GM18507 (cell line): ENCODE measurements at places on chromosomes 1 and 21.

DNA sequence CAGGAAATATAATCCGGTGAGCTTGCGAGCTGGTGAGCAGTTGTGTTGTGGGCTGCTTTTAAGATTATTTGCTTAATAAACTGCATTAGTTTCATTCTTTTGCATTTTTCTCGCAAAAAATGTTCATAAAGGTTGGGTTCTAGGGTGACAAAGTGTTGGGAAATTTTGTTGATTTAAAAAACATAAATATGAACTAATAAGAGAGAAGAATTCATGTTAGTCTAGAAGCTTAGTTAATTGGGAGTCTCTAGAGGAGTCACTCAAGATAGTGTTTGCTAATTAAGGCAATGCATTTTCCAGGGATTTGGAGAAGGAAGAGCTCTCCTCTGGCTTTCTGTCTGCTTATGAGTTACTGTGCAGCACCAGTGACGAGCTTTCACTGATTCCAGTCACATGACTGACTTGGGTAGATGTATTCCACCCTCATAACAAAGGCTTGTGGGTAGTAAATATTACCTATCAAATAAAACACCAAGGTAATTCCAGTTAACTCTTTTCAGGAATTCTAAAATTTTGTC is 417.0 kb downstream of the PTBP2 start:
- DNase-seq, result no peak

DNA sequence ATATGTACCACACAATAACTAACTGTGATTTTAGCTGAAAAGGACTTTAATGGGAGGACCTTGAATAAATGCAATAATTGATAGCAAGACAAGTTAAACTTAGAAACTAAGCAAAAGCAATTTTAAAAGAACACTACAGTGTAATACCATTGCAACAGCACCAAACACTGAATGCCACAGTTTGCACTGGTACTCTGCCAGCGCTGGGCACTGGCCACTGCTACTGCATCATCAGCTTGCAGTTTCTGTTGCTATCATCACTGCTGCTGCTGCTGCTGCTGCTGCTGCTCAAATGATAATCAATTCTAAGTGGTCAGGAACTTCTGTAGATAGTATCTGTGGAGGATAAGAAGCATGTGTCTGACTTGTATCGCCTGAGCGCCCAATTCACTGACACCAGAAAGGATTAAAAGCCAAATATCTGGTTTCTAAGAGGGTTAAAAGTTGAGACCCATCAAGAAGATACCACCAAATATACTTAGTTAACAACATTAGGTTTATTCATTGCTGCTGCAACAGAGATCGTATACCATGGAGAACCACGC is 306.9 kb downstream of the LRRC40 start:
- DNase-seq, result no peak

DNA sequence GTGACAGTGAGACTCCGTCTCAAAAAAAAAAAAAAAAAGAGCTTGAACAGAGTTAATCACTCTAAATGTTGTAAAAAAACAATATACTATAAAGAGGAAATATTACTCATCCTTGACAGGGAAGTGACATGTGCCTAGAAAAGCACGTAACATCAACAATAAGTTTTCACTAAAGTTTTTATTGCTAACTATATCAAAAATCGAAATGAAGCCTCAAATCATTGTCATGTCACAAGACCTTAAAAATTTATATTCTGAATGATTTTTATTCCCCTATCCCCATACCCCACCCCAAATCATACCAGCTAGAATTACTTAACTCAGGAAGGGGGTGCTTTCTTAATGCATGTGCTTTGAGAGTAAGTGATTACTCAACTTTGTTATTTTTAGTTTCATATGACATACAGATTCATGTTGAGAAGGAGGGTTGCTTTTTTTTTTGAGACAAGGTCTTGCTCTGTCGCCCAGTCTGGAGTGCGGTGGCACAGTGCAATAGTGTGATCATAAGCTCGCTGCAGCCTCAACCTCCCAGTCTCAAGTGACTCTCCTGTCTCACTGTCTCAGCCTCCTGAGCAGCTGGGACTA is 53.6 kb upstream of the MUTYH start:
- no peak for DNase-seq

GRCh38 chr1:181099152-181100014 is 10.9 kb downstream of the IER5 start:
- no peak for DNase-seq

GRCh38 chr1:243559575-243560162 is 290.4 kb downstream of the AKT3 start:
- DNase-seq, result no peak

GRCh38 chr1:184567637-184568036 is 180.8 kb downstream of the C1orf21 start:
- DNase-seq, result no peak

GRCh38 chr1:115907092-115907491 is 66.2 kb upstream of the NHLH2 start:
- no peak for DNase-seq

DNA sequence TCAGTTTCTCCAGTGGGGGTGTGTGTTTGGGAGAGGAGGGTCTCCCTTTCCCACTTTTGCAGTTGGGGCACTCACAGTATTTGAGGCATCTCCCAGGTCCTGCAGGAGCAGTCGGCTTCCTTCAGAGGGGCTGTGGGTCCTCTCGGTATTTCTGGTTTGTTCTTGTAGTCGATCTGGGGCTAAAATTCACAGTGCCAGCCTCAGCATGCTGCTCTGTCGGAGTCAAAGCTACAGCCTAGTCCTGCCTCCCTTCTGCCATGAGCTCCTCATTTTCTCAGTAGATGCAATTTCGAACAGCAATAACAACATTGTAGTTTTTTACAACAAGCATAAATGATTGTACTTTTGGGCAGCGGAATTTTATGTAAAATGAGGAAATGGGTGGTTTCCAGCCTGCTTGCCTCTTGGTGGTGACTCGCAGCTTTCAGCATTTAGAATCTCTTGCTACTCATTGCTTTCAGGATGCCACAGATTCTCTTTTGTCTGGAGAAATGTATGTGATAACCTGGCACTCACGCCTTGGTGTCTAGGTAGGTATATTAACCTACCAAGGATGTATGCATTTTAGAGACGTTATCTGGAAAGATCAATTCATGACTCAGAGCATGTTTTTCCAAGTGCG is 82.4 kb upstream of the C21orf91 start:
- DNase-seq, result no peak

- no peak for DNase-seq
Measured at GRCh38 chr1:161074676-161075368, 5.1 kb upstream of the ARHGAP30 start.

DNA sequence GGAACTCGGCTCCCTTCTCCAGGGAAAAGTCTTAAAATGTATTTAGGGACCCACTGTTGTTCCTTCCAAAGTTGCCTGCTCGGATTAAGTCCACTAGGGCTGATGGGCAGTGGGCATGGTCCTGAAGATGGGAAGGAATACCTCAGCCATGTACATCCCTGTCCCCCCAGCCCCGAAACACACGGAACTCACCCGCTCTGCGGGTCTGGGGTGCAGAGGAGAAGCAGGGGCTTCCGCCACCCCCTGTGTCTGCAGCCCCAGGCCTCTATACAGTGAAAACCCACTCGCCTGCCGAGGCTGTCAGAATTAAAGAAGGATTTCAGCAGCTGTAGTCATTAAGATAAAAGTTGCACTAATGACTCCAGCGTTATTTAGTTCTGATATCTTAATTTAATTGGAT is 212.6 kb upstream of the VAMP3 start:
- no peak for DNase-seq

DNA sequence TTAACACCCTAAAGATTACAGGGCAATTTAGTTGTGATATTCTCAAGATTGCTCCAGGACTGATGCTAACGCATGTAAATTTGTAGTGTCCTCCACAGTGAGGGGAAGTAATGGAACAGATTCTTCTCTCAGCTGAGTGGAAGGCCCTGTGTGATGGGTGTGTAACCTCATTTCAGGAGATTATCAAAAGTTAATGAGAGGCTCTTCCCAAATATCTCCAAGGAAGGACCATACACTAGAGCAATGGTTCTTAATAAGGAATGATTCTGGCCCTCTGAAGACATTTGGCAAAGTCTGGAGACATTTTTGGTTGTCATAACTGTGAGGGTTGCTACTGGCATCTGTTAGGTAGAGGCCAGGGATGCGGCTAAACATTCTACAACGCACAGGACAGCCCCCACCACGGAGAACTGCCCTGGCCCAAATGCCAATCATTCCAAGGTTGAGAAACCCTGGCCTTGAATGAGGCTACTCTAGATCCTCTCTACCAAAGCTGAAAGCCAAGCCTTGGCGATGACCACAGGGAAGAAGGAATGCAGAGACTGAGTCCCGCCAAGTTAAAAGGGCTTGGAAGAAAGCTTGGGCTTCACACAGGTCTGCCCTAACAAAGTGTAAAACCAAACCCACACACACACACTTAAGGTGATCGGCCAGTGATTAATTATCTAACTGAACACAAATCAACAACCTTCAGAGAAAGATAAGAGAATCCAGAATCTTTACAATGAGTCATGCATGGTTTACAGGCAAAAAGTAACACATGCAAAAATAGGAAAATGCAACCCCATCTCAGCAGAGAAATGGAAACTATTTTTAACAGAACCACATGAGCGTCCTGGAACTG is 135.8 kb downstream of the SYF2 start:
- no peak for DNase-seq

- no peak for DNase-seq
Measured at GRCh38 chr1:156050376-156050775, 3.2 kb downstream of the UBQLN4 start.

- DNase-seq, result no peak
Measured at GRCh38 chr1:174535207-174535606, 87.4 kb downstream of the GPR52 start.

- no peak for DNase-seq
Measured at GRCh38 chr1:35576061-35576765, 3.1 kb downstream of the TFAP2E start.

GRCh38 chr1:154813846-154814505 is 56.1 kb downstream of the KCNN3 start:
- no peak for DNase-seq

- DNase-seq, result no peak
Measured at GRCh38 chr1:24857507-24858133, 72.5 kb downstream of the RUNX3 start.

DNA sequence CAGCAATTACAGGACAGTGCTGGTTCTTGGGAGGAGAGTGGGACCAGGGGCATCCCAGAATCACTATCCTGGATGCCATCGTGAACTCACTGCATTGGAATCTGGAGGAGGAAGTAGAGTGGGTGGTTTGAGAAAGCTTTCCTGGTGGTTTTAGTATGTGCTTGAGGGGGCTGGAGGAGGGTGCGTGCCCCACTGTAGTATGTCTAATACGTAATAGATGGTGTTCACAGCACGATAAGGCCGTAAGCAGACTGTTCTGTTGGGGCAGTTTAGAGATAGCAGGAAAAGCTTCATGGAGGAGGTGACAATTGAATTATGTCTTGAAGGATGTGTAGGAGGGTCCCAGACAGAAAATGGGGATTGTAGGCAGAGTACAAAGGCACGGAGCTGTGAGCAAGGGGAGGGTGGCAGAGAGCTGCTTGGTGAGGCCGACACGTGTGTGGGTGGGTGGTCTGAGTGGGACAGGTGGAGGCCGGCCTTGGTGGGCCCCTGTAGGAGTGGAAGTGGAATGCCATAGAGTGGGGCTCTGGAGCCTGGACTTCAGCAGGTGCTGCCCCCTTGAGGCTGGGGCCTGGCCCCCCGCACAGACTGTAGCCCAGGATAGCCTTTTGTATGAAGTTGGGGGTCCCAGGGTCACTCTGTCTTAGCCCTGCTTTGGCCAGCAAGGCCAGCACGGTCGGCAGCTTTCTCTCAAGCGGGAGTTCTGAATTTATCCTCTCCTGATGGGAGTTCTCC is 37.0 kb downstream of the IL6R start:
- no peak for DNase-seq

DNA sequence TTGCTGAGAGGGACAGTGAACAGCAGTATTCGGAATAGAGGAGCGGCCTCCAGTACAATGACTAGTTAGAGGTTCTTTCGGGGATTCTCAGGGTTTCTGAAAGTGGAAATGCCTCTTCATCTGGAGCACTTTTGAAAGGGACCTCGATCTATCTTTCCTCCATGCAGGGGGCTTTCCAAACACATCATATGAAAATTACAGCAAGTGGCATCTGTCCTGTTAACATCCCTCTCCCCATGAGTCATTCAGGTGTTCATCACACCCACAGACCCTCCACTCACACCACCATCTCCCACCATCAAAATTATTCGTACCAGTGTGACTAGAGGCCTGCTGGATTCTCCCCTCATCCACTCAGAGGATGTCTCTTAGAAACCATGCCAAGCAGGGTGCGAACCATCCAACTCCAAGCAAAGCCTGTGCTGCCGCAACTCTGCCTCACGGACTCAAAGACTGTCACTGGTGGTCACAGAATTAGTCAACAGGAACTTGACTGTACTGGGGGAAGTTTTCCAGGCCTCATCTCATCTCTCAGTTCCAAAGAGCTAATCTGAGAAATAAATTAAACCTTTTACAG is 211.1 kb downstream of the MRPL39 start:
- peak; percentile 35 for DNase-seq

- no peak for DNase-seq
Measured at GRCh38 chr1:44485229-44485933, 80.3 kb downstream of the RNF220 start.

DNA sequence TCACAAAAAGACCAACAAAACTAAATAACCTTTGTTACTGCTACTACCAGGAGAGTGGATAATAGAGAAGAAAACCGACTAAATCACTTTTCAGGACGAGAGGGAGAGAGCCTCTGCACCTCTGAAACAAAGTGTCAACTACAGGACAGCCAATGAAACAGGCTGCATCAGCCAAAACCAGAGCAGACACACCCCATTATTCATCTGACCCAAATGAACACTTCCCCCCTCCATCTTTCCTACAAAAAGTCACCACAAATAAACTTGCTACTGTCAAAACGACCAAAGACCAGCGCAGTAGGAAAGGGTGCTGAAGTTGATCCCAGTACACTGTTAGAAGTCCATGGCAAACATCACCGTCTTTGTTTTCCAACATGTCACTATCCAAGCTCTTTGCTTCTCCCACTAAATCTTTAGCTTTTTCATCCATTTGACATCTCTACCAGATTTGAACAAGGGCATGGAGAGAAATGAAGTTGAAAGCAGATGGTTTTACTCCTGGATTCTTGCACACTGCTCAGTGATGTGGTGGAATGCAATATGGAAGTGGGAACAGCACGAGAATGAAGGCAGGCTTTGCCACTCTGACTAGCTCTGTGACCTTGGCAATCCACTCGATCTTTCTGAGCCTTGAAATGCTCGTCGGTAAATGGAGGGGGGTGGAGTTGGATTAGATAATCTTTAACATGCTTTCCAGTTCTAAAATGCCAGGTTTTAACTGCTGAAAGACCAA is 20.5 kb downstream of the DSTYK start:
- DNase-seq, result no peak

GRCh38 chr1:119652587-119652986 is 4.5 kb upstream of the ZNF697 start:
- DNase-seq, result no peak

- no peak for DNase-seq
Measured at GRCh38 chr1:204495078-204495753, 611 bp upstream of the PIK3C2B start.

GRCh38 chr1:110098222-110099026 is 13.8 kb upstream of the UBL4B start:
- DNase-seq, result no peak

DNA sequence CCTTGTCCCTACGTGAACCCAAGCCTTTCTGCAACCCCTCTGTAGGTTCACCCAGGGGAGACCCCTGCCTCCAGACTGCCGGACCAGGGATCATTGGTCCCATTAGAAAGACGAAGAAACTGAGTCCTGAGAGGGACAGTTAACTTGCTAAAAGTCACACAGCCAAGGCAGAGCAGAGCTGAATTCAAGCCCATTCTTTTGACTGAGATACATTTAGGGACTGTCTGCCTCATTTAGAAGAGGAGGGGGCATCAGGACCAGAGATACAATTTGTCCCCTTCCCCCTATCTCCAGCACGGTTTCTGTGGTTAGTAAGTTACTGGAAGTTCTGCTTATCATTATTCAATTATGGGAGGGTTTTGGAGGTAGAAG is 19.1 kb downstream of the KCNQ4 start:
- no peak for DNase-seq
